ENCODE measurements at places on chromosomes 1 and 21.
A peak's percentile ranks its signal among the peaks of the same experiment; 100 is the strongest.

- no peak for DNase-seq
Observed at GRCh38 chr1:8567146-8567545, 249.2 kb downstream of the SLC45A1 start.

GRCh38 chr1:101438359-101438758 lies 201.5 kb downstream of the S1PR1 start:
- DNase-seq = no peak

DNA sequence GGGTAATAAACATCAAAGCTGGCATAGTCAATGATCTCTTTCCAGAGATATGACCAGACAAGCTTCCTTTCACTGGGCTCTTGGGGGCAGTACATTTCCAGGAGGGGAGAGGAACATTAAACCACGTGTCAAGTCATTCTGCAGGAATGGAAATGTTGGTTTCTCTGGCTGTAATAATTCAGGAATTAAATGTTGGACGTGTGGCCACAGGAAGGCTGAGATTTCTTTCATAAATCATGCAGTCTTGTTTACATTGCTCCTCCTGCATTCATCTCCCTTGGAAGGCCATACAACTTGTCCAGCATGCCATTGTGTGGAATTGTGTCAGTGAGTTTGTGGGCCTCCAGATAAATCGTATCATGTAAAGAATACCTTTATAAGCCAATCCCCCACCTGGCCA lies 259.2 kb downstream of the ADGRL2 start:
- DNase-seq = no peak

- no peak for DNase-seq
Observed at GRCh38 chr21:17911628-17912027, 92.5 kb upstream of the C21orf91 start.

- DNase-seq = no peak
Observed at GRCh38 chr1:240991230-240991629, 365.8 kb downstream of the RGS7 start.

DNA sequence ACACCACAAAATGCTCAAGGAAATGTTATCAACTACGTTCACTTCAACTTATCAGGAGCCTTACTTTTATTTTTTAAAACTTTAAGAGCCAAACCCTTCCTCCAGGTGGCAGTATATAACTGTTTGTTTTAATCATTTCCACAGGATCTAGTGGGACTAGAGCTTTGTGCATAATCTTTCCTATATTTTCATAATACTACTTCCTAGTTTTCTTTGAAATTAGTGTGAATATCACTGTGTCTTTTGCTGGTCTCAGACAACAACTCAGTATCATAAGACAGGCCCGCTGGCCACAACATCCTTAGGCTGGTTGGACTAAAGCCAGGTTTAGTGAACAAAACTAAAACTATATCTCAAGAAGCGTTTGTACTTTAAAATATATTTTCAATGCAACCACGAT lies 145.5 kb downstream of the TIAM1 start:
- DNase-seq = no peak

- DNase-seq = no peak
Observed at GRCh38 chr1:51329443-51330325, 678 bp downstream of the TTC39A start.

DNA sequence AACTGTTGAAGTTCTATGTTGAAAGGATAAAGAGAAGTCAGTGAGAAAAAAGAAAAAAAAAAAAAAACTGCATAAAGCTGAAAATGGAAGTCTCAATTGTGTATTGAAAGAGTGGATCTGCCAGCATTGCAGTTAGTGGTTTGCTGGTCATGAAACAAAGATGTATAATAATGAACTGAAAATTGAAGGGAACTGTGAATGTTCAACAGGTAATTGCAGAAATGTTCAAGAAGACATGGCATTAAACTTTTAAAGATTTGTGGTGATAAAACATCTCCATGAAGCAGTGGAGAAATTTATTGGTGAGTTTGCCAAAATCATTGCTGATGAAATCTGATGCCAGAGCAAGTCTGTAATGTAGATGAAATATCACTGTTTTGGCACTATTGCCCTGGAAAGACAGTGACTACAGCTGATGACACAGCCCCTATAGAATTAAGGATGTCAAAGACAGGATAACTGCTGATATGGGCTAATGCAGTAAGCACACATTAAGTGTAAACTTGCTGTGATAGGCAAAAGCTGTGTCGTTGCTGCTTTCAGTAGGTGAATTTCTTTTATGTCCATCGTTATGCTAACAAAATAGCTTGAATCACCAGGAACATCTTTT lies 71.0 kb downstream of the RD3 start:
- no peak for DNase-seq

- DNase-seq = no peak
Observed at GRCh38 chr1:89360716-89361115, 3.1 kb upstream of the GBP6 start.

GRCh38 chr21:22927469-22927868 lies 1929.3 kb downstream of the NCAM2 start:
- DNase-seq = no peak

DNA sequence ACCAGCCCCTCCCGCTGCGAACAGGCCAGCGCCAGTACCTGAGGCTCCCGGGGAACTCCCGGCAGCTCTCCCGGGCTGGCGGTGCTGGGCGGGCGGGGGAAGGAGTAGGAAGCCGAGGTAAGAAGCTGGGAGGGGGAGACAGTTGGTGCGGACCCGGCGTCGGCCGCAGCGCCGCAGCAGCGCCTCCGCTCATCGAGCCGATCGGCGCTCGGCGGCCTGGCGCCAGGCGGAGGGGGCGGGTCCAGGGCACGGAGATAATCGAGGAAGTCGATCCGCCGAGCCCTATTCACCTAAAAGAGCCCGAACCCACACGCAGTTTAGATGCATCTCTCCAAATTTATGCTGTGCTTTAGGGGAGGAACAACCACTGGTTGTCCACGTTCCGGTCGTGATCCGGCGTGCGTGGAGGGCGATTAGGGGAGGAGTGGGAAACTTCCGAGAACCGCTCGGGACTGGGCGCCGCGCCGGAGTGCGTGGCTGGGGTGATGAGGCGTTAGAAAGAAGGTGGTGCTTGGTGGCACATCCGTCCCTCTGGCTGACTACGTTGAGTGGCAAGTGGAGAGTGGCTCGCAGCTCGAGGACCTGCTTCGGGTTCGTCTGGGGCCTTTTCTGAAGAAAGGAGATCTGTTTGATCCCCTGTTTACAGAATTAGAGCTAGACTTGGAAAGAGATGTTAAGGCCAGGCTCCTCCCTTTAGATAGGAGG lies at the start of gene VAMP4:
VAMP4 (minus strand) TSS at position 194 of the 705 bp plus-strand sequence. CDS start 3,651 bp downstream, outside the sequence.
- DNase-seq = peak; percentile 89

GRCh38 chr1:229209386-229209785 lies 61.5 kb upstream of the RAB4A start:
- DNase-seq = no peak

DNA sequence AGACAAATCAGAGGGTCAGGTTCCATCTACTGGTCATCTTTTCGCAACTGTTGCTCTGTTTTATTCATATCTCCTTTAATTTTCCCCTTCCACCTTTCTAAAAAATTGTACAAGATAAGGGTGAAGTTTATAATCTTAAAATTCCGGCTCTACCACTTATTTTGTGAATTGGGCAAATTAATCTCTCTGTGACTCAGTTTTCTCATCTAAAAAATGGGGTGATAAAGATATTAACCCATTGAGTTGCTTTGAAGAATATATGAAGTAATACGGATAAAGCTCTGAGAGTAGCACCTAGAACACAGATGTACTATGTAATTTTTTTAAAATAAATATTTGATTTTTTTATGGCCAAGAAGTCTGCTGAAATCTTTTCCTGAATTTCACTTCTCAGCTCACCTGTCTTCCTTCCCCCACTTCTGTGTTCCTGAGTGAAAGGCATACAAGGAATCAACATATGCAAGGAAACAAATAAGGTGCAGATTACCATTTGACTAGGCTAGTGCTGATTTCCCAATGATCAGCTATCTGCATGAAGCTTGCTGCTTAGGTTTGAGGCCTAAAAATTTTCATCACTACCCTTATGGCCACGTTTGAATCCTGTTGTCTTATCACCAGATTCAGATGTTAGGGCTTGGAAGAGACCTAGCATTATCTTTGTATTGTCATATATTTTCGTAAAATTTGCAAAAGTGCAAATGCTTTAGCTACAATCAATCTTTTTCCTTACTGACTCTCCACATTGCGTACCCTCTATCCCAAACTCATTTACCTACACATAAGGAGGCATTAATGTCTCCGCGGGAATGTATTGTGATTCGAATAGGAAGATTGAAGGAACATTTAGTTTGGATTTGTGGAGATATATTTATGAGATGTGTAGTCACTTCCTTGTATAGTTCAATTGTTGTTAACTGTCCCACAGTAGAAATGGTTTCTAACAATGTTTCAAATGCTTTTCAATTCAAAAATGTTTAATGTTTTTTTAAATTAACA lies 718.3 kb upstream of the PTBP2 start:
- DNase-seq = no peak

GRCh38 chr21:38802050-38803026 lies 3.4 kb upstream of the ETS2 start:
- DNase-seq = no peak

DNA sequence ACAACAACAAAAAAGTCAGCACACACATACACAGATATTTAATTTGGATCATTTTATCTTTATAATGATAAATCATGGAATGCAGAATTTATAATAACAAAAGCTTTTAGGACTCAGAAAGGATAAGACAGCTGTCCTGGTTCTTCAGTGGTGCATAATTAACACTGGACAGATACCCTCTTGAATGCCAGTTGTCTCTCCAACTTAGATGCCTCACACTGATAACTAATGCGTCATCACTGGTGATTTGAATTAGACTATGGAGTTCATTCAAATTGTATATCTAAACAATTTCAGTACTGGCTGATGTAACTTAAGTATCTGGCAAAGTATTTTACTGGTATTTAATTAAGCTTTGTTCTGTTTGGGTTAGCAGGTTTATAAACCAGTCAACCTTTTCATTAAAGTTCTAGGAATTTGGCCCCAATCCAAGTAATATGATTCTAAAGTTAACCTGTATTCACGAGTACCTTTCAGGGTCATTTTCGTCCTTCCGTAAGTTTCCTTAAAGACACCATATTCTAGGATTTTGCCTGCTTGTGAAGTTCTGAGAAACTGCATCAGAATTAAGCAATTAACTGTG lies 1199.5 kb upstream of the TMPRSS15 start:
- no peak for DNase-seq

GRCh38 chr1:110554871-110555801 lies 36.2 kb upstream of the KCNA10 start:
- DNase-seq = peak; percentile 61

DNA sequence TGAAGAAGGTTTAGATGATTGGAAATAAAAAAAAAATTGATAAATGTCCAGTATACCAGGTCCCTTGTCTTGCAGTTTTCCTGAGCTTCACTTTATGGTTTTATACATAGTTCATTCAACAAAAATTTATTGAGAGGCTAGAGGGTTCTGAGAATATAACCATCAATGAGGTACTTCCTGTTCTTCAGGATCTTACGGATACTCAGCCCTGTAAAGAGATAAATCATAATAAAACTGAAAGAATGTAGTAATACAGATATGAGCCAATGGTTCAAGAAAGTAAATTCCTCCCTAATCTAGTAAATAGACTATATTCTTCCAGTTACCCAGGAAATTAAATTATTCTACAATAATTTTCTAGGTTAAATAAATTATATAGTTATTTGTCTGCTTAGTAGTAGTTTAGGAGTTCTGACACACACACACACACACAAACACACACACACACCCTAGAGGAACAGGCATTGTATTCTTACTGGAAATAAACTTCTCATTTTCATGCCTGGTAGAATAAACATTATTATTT lies 70.4 kb upstream of the HMCN1 start:
- no peak for DNase-seq

DNA sequence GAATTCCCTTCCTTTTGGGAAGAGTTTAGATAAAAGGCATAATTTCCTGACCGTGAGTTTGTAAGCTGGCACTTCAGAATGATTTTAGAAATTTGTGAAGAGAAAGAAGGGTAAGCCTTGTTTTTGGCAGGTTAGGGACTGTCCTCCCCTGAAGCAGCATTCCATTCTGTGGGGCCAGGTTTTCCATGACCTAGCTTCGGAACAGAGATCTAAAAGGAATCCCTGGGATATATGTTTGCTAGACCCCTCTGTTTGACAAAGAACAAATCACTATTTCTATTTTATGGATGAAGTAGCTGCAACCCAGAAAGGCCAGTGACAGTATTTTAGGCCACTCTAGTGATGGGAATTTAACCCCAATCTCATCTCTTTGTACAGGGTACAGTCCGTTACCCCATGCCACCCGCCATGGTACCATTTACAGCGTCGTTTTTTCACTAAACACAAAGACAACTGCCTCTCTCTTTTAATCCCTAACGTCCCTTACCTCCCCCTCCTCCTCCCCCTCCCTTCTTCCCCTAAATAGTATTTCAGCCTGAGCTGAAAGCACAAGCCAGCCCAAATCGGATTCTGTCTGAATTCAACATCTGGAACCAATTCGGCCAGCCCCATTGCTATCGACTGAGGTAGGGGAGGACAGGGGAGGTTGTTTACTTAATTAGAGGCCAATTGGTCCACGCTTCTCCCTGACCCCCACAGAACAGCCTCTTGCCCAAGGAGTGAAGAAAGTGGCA lies 23.4 kb upstream of the IKBKE start:
- DNase-seq = no peak

GRCh38 chr1:36149973-36150295 lies 648 bp upstream of the TRAPPC3 start:
- peak; percentile 36 for DNase-seq

DNA sequence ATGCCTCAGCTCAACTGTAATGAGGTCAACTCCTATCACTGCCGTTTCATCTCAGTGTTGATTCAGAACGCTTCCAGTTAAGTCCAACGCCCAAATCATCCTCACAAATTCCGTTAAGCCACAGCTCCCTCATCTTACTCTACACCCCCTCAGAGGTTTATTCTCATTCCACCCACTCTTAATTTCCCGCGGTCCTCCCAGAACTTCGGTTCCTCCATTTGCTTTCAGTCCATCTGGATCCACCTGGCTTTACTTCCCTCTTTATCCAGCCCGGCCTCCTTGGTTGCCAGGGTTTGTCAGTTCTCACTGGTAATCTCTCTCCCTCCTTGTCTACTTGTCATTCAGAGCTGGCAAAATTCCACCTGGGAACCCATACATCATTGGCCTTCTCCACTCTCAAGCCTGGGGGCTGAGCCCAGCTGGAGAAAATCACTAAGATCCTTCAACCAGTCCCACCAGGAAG lies 51.3 kb upstream of the RUNX1 start:
- DNase-seq = no peak

- DNase-seq = no peak
Observed at GRCh38 chr1:210769473-210769872, 364.5 kb downstream of the KCNH1 start.

GRCh38 chr1:121538943-121539575 lies 354.3 kb downstream of the SRGAP2C start:
- no peak for DNase-seq

DNA sequence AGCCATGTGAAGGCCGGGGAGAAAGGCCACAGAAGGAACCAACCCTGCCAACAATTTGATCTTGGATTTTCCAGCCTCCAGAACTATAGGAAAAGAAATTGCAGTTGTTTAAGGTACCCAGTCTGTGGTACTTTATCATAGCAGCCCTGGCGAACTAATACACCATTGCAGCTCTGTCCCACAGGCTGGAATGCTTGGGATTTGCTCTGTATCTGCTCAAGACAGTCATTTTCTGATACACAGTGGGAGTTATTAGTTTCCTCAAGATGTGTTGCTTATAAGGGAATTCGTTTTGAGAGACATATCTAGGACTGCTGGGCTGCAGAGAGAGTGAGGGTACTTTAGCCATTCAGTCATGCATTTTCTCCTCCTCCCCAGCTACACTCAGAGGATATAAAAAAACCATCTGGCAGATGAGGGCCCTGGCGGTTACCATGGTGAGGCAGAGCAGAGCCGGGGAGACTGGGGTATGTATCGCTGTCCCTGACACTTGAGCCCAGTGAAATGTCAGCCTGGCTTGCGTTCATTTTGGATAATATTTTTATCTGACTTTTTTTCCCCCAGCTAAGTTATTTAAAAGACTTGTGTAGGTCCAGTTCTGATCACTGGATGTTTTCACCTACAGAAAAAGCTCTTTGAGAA lies 104.6 kb downstream of the DIRAS3 start:
- no peak for DNase-seq
